Progenitor cell of endocrine pancreas (in vitro differentiated cells): ENCODE measurements at places on chromosomes 16 and 17. TPM values are rescaled to one million over a fixed set of nuclear protein-coding genes. Genes with fewer than 3 reads are reported as not detected.

Gene METTL2A
- total RNA-seq: 29.6 and 33.1 TPM in 2 replicates

DNA sequence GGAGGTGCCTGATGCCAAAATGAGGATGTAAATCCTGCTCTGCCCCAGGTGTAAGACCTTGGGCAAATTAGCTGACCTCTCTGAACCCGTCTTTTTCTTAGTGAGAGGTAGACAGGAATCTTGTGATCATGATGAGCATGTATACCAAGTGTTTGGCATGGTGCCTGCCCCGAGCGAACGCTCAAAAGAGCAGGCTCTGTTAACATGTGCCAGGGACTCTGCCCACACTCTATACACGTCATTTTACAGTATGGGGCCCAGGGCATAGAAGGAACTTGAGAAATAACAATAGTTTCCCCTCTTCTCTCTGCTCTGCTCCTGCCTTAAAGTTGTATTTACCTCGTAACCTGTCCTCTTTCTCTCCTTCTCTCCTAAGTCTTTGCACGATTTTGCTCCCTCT, 9.3 kb upstream of the MAF start:
- H3K27me3 ChIP-seq: peaks cover 8% of the 10 kb centered on the region
- H3K4me1 ChIP-seq: no peaks in the 10 kb centered on the region
- H3K4me3 ChIP-seq: no peak overlapping the region
- H3K27ac ChIP-seq: no peak overlapping the region
- no peaks in the 10 kb centered on the region for H3K36me3 ChIP-seq

DNA sequence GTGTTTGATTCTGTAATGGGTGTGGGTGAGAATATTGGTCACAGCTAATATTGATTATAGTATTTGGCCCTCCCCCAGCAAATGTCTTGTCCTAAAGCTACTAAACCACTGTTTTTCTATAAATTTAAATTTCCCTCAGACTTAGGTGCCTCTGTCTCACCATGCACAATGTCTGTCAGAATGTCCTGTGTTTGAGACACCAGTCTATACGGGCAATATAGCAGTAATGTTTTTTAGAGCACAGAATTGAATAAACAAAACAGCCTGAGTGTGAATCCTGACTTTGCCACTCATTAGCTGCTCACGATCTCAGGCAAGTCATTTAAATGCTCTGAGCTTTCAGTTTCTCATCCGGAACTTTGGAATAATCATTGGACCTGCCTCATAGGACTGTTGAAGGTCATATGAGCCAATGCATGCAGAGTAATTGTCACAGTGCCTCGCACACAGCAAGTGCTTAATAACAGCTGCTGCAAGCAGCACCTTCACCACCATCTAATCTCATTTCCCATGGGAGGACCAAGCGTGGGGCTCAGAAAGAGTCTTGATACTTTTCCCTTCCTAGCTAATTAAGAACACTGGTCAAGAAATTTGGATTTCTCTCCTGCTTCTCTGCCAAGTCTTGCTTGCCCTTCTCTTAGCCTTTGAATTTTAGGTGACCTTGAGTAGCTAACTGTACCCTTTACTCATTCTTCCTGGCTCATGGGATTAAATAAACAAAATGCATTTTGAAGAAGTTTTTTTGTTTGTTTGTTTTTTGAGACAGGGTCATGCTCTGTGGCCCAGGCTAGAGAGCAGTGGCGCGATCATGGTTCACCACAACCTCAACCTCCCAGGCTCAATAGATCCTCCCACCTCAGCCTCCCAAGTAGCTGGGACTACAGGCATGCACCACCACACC, 9.8 kb downstream of the HLF start:
- H3K36me3 ChIP-seq: no peaks in the 10 kb centered on the region
- no peak overlapping the region for H3K27ac ChIP-seq
- peaks cover 35% of the 10 kb centered on the region for H3K27me3 ChIP-seq
- DNase-seq: no peak

GRCh38 chr17:80358861-80359260, 56.1 kb upstream of the ENDOV start:
- no peak overlapping the region for H3K27ac ChIP-seq
- no peak for DNase-seq
- no peaks in the 10 kb centered on the region for H3K4me1 ChIP-seq
- no peak overlapping the region for H3K4me3 ChIP-seq
- H3K36me3 ChIP-seq: peaks cover 30% of the 10 kb centered on the region
- H3K27me3 ChIP-seq: no peaks in the 10 kb centered on the region

Gene CLDN6
- total RNA-seq: 563 and 578 TPM in 2 replicates

DNA sequence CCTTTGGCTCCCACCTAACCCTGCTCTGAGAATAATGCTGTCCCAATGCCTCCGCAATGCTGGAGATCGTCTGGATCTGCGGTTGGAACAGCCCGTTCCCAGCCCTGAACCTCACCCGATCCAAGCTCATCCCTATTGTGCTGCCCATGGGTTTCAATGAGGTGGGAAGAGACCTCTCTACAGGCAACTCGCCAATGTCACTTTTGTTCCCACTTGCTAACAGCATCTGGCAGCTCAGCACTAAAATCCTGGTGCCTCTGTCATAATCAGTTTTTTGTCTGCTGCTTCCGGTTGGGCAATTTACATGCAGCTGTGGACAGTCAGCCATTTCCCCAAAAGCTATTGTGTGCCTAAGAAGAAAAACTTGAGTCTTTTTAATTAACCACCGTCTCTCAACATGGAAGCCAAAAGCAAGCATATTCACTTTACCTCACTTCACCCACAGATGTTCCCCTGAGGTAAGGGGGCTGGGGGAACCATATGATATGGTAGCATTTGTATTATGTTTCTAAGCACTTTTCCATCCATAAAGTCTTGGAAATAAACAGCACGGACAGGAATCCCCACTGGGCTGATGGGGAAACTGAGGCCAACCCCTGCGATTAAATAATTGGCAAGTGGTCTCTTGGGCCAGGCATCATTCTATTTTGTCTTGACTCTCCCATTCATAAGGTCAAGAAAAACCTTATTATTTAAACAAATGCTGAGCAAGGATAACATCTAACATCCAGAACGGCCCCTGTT, 159.2 kb upstream of the CDH5 start:
- peaks cover 32% of the 10 kb centered on the region for H3K27me3 ChIP-seq
- no peak overlapping the region for H3K27ac ChIP-seq
- H3K4me1 ChIP-seq: peaks cover 3% of the 10 kb centered on the region
- no peak for DNase-seq

GRCh38 chr17:27609611-27610303, 21.2 kb upstream of the LGALS9 start:
- no peaks in the 10 kb centered on the region for H3K27me3 ChIP-seq
- H3K27ac ChIP-seq: no peak overlapping the region
- no peak for DNase-seq
- no peak overlapping the region for H3K4me3 ChIP-seq
- peaks cover 20% of the 10 kb centered on the region for H3K36me3 ChIP-seq
- peaks cover 2% of the 10 kb centered on the region for H3K4me1 ChIP-seq

- no peak overlapping the region for H3K27ac ChIP-seq
- peaks cover 4% of the 10 kb centered on the region for H3K27me3 ChIP-seq
- no peak overlapping the region for H3K4me3 ChIP-seq
Observed at GRCh38 chr16:71590584-71590983, 13.7 kb upstream of the TAT start.

GRCh38 chr16:54402270-54402669, 115.7 kb upstream of the IRX3 start:
- H3K4me3 ChIP-seq: no peak overlapping the region
- H3K27ac ChIP-seq: no peak overlapping the region
- H3K36me3 ChIP-seq: no peaks in the 10 kb centered on the region
- H3K27me3 ChIP-seq: peaks cover 37% of the 10 kb centered on the region

DNA sequence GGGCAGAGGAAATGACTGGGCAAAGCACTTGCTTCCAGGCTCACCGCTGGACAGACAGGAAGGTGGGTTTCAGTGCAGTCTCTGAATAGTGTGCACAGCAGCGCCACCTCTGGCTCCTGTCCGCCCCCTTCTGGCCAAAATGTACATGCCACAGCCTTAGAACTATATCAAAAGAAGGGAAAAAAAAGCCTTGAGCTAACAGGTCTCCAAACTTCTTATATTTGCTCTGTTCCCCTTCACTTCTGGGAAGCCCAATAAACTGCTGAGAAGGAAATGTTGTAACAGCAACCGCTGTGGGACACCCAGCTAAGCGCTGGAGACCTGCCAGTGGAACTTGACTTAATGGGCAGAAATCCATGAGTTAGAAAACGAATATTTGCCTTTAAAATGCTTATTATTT, 17.5 kb downstream of the COG7 start:
- H3K27ac ChIP-seq: no peak overlapping the region
- no peaks in the 10 kb centered on the region for H3K27me3 ChIP-seq
- peaks cover 11% of the 10 kb centered on the region for H3K36me3 ChIP-seq

Gene FBXO31
- total RNA-seq: 21.6 and 23.5 TPM in 2 replicates

DNA sequence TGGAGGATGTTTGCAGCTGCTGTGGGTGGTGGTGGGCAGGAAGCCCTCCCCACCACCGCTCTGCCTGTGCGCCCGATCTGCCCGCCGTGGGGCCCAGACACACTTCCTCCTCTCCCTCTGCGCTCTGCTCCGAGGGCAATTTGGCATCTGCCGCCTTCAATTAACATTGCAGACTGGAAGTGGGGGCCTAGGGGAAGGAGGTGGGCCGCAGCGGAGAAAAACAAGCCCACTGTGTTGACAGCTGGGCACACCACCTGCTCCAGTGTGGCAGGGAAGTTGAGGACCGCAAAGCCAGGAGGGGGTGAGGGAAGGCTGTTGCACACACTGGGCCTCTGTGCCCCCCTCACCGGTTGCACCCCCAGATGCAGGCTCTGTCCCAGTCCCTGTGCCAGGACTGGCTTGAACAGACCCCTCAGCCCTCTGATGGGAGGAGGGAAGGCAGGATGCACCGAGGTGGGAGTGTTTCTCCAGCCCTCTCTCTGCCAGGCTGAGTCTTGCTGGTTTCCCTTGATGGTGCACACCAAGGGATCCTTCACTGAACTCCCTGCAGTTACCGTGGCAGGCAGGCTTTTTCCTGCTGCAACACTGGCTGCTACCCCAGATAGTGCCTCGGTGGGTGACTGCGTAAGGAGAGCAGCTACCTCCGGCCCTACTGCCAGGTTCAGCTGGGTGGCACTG, 72.8 kb upstream of the MED9 start:
- H3K4me3 ChIP-seq: no peak overlapping the region
- no peaks in the 10 kb centered on the region for H3K36me3 ChIP-seq
- no peak for DNase-seq

- H3K4me1 ChIP-seq: no peaks in the 10 kb centered on the region
- no peaks in the 10 kb centered on the region for H3K27me3 ChIP-seq
- no peak overlapping the region for H3K4me3 ChIP-seq
- H3K36me3 ChIP-seq: peaks cover 2% of the 10 kb centered on the region
- H3K27ac ChIP-seq: no peak overlapping the region
- no peak for DNase-seq
Observed at GRCh38 chr17:75808905-75809621, 24.5 kb downstream of the UNK start.

GRCh38 chr17:19727501-19728078, 11.2 kb upstream of the SLC47A2 start:
- no peak overlapping the region for H3K27ac ChIP-seq
- no peaks in the 10 kb centered on the region for H3K4me1 ChIP-seq
- no peaks in the 10 kb centered on the region for H3K36me3 ChIP-seq
- H3K4me3 ChIP-seq: no peak overlapping the region
- DNase-seq: no peak
